ENCODE measurements at places on chromosomes 12 and 14. TPM values are rescaled to one million over a fixed set of nuclear protein-coding genes. Genes with fewer than 3 reads are reported as not detected.

DNA sequence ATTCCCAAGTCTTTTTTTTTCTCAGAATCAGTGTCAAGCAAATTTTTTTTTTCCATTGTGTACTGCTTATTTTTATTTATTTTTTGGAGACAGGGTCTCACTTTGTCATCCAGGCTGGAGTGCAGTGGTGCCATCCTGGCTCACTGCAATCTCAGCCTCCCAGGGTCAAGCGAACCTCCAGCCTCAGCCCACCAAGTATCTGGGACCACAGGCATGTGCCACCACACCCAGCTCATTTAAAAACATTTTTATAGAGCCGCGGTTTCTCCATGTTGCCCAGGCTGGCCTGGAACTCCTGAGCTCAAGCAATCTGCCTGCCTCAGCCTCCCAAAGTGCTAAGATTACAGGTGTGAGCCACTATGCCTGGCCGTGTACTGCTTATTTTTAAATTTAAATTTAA is 68.1 kb downstream of the TBC1D30 start:
- DNase-seq = no peak

- DNase-seq = no peak
Observed at GRCh38 chr12:6367065-6367968, 8.0 kb downstream of the SCNN1A start.

GRCh38 chr12:44618946-44619345 is 257.2 kb downstream of the NELL2 start:
- no peak for DNase-seq

- DNase-seq = no peak
Observed at GRCh38 chr12:24071842-24072241, 122.4 kb upstream of the SOX5 start.

PTPN6 gene
- total RNA-seq = not detected

DNA sequence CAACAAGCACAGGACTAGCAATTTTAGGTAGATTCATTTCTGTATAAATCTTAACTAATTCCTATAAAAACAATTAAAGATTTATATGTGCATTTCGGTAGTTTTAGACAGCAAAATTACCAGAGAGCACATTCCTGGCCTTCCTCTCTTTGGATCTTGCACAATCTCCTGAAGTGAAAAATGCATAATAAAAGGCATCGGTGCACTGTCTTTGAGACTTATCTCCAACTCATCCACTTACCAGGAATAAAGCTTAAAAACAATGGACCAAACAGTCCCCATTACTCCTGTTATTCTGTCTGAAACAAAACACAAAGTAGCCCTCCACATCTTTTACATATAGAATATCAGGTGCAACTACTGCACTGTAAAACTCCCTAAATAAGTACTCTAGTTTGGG is 69.3 kb downstream of the HECTD1 start:
- DNase-seq = no peak

CNTN1 gene
- total RNA-seq = 1.4 TPM

All from SJSA1 (cell line).